MV-4-11 (cell line): ENCODE measurements at places on chromosomes 2 and 18.
A peak's percentile ranks its signal among the peaks of the same experiment; 100 is the strongest.

GRCh38 chr2:35184471-35184870 is 1171.1 kb upstream of the CRIM1 start:
- DNase-seq = peak; percentile 38

- no peak for DNase-seq
Measured at GRCh38 chr2:65026704-65027464, 29.3 kb upstream of the CEP68 start.

GRCh38 chr2:57899898-57900297 is 146.7 kb upstream of the VRK2 start:
- DNase-seq = no peak

DNA sequence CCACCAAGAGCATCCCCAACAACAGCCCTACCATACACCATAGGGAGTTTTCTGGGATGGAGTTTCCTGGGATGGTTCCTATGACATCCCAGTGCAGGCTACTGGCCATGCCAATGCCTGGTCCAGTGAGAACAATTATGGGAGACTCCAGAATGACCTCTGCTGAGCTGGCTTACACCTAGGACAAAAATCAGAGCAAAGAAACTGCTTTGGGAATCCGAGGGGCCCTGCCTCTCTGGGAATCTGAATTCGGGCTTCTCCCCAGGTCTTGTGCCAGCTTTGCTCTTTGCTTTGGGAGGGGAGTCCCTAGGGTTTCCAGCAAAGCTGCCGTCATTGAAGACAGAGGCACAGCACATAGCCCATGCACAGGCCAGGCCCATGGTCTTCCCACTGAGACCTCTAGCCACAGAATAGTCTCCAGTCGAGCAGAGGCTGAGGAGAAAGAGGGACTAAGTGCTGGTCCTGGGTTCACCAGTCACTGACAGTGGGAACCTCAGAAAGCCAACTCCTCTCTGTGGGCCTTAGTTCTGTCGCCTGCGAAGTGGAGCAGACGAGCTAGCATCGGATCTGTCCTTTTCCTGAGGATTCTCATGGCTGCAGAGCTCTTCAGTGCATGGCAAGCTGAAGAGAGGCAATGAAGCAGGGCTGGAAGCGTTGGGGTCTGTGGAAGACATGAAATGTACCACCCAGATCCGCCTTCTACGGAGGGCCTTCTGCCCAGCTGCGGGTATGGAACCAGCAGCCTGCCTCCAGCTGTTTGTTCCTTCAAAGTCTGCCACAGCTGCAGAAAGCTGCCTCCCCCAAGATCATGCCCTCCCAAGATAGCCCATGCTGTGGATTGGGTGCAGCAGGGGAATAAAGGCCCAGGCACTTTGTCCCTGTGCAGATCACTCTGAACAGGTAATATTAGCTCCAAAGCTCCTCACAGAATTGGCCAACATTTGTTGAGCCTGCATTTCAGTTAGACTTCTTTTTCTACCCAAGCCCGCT is 11.2 kb upstream of the LBH start:
- DNase-seq = no peak

DNA sequence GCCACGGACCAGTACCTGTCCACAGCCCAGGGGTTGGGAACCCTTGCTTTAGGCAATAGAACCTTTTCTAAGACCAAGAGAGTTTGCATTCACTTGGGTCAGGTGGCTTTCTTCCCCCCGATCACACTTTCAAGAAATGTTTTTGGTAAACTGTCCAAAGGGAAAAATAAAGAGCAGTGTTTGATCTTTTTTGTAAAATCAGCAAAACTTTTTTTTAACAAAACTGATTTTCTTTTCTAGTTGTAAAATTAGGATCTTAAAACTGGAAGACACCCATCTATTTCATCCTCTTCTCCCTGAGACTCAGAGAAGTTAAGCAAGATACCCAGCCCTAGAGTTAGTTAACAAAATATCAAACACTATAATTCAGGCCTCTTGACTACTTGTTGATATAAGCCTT is 6.1 kb upstream of the SESTD1 start:
- no peak for DNase-seq

DNA sequence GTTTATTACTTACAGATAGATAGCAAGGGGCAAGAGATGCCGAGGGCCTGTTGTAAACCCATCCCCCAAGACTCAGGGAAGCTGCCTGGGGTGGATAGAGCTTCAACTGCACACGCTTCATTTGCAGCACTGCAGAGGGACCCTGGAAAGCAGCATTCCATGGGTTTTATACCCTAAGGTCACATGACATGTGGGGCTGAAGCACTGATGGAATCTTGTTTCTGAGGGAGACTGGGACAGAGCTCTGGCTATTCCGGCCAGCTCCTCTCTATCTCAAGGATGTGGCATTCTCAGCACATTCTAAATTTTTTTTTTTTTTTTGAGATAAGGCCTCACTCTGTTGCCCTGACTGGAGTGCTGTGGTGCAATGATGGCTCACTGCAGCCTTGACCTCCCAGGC is 300.1 kb downstream of the MYCN start:
- DNase-seq = no peak

GRCh38 chr2:55604027-55604565 is 13.3 kb downstream of the PPP4R3B start:
- no peak for DNase-seq

- no peak for DNase-seq
Measured at GRCh38 chr2:133675-134593, 87.6 kb upstream of the FAM110C start.

GRCh38 chr2:114160263-114160981 is 270.5 kb downstream of the ACTR3 start:
- no peak for DNase-seq

DNA sequence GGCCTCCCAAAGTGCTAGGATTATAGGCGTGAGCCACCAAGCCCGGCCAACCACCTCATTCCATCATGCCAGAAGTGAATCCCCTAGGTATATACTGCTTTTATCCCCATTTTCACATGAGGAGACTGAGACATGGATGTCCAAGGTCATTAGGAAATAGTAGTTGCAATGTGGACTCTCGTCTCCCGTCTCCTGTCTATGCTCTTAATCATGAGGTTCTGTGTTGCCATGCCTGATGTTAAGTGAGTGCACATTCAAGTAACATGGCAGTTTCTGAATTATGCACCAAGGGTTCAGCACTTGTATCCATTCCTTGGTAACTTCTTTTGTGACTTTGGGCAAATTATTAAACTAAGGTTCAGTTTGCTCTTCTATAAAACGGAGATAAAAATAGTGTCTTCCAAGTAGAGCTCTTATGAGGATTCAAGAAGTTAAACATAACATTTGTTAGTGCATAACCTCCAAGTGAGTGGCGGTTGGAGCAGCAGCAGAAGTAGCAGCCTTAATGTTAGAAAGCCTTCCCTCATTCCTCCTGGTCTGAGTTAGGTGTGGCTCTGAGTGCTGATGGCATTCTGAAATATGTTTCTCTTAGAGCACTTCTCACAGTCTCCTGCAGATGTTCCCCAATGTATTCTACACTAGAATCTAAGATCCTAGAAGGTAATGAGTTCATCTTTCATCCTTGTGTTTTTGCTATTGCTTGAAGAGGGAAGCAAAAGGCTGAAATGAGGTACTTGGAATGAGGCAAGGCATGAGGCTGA is 21.9 kb downstream of the SOCS6 start:
- DNase-seq = no peak

DNA sequence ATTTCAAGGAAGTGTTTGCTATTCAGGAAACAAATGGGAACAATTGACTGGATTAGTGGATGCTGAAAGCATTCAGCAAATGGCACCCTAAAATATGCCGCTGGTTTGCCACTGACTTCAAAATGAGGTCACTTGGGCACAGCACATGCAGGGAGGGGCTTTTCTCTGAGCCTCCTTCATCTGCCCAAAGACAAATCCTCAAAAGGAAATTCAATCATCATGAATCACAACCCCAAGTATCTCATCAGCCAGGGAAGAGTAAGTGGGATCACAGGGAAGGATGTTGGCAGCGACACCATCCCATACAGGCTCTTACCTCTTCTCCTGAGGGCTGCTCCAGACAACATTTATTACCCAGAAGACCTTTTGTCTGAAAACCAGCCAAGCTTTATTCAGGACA is 14.4 kb upstream of the SP140L start:
- DNase-seq = no peak

- peak; percentile 39 for DNase-seq
Measured at GRCh38 chr2:24382363-24383073, 22.2 kb upstream of the ITSN2 start.

- DNase-seq = no peak
Measured at GRCh38 chr18:13934058-13934457, 18.7 kb upstream of the MC2R start.

DNA sequence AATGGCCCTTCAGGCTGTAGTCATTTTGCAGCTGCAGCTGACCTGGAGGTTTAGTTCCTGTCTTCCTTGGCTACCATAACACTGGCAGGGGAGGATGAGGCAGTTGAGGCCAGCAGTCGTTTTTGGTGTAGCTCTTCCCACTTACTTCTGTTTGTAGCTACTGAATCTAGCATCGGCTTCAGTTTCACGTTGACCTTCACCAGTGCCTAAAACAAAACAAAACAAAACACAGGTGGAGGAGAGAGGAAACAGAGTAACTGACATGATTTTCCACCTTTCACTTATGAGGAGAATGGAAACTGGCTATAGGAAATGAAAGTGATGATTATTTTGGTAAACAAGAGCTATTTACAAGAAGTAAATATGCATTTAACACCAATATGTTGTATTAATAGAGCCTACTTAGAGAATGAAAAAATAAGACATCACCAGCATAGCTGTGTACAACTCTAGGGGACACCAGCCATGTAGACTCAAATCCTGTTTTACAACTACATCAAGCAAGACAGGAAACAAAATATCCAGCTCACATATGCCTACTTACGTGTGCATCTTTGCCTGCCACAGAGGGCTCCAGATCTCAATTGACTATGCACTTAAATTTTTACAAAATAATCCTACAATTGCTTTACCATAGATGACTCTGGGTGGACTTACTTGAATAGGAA is 236.9 kb downstream of the AGPS start:
- DNase-seq = no peak

- no peak for DNase-seq
Measured at GRCh38 chr2:178865146-178865936, 58.1 kb upstream of the TTN start.

- DNase-seq = peak; percentile 56
Measured at GRCh38 chr2:172496160-172496608, 59.7 kb upstream of the PDK1 start.

- DNase-seq = no peak
Measured at GRCh38 chr2:164976301-164976700, 21.0 kb upstream of the SLC38A11 start.

DNA sequence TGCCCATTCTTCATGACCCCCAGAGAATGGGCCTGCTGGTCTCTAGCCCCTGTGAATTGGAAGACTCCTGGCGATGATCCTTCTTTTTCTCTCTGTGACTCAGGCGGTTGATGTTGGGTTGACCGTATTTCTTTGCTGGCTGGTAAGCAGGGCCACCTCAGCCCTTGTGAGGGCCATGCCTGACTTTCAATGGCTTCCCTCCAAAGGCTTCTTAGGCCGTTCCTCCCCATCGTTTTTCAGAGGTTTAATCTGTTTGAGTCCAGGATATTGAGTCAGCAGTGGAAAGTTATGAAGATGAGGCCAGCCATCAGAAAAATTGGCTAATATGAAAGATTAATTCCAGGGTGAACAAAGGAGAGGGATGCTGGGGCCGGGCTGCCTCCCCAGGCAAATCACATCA is 13.6 kb downstream of the HPCAL1 start:
- DNase-seq = no peak

- DNase-seq = peak; percentile 20
Measured at GRCh38 chr18:23088310-23088709, 47.0 kb upstream of the CABLES1 start.

DNA sequence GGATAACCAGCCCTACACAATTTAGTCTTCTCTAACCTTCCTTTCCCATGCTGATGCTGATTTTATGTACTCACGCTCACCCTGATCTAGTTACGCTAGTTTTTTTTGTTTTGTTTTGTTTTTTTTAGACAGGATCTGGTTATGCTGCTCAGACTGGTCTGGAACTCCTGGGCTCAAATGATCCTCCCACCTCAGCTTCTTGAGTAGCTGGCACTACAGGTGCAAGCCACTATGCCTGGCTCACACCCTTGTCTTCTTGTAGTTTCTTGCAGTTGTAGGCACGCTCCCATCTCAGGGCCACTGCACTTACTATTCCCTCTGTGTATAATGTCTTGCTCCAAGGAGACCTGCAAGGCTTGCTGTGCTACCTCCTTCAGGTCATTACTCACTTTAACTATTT is 6.2 kb downstream of the PELI1 start:
- DNase-seq = no peak

DNA sequence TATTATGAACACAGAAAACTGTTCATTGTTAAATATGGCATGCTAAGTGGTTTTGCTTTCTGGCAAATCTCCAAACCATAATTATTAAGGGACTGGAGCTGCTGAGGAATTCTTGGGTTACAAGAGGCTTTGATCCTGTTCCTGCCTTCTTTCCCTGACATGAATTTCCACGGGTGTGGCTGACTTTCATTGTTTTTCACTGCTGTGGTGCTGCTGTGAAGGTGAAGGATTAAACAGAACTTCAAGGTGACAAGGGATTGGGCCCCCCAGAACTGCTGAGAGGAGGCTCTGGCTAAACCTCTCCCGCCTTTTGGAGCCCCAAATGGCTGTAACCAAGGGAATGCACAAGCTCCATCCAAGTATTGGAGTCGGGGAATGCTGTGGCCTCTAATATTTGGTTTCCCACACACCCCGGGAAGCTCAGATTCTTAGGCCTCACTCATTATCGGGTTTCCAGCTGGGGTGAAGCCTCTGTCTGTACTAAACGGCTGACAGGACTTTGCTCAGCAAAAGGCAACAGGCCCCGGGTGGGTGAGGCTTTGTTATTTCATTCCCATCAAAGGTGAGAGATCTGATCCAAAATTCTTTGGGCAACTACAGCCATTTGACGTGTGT is 29.0 kb upstream of the ZFP36L2 start:
- no peak for DNase-seq

DNA sequence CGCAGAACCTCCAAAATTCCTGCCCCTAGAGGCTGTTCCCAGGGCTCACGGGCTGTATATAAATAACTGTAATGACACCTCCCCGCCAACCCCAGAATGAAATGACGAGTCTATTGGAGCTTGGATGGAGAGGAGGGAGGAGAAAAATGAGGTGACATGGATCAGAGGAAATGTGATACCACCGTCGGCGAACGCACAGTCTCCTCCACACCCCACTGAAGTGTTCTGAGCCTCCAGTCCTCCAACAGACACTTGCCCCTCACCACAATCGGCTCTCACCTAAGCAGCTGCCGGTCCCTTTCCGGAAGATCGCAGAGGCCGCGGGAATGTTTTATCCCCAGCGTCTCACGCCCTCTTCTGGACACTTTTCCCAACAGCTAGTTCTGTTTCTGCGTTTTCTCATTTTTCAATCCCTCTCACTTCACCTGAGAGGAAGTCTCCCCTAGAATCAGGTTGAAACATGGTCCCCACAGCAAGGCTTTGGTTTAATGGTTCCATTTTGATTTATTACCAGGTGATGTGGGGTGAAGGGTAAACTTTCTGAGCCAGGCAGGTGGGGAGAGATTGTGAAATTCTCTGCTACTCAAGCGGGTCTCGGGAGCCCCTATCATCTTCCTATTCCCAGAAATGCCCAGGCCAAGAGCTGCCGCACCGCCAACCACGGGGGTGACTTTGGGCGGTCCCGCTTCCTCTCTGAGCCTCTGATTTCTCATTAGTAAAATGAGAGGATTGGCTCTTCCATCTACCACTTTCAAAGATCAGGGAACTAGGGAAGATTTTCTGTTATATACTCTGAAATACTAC is 9.1 kb upstream of the MYO5B start:
- DNase-seq = no peak

- no peak for DNase-seq
Measured at GRCh38 chr2:9153643-9153980, 53.0 kb upstream of the ASAP2 start.
